ENCODE measurements at places on chromosomes 13 and 19.
A peak's percentile ranks its signal among the peaks of the same experiment; 100 is the strongest.

- peak; percentile 84 for DNase-seq
These were observed at the start of gene ENOX1 for GRCh38 chr13:43786766-43787517. Gene ENOX1, minus strand, starts transcription at chr13:43786972.

GRCh38 chr13:110138010-110138699 is 168.8 kb downstream of the COL4A1 start:
- peak; percentile 53 for DNase-seq

- DNase-seq, result no peak
These were observed 69.8 kb downstream of the ALOX5AP start for GRCh38 chr13:30805132-30805537.

DNA sequence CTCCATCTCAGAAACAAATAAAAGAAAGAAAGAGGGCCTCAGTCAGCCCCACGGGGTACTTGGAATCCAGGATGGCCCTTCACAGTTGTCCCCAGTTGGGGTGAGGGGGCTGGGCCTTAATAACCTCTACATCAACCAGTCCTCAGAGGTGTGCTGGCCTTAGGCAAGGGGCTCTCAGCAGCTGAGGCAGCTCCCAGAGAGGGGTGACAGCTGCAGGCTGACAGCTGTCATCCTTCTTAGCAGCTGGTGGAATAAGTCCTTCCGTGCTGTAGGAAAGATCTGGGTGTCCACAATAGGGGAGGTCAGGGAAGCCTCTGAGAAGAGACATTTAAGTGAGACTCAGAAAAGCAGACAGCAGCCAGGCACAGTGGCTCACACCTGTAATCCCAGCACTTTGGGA is 7.4 kb downstream of the BCAM start:
- no peak for DNase-seq

- DNase-seq, result no peak
These were observed 6.1 kb downstream of the PTGIR start for GRCh38 chr19:46618670-46619231.

- DNase-seq, result no peak
These were observed 216.4 kb downstream of the KLF5 start for GRCh38 chr13:73275163-73275562.

GRCh38 chr19:48818234-48818820 is 7.5 kb upstream of the BCAT2 start:
- no peak for DNase-seq

- no peak for DNase-seq
These were observed 1444.4 kb upstream of the MIR17HG start for GRCh38 chr13:89903115-89903514.

DNA sequence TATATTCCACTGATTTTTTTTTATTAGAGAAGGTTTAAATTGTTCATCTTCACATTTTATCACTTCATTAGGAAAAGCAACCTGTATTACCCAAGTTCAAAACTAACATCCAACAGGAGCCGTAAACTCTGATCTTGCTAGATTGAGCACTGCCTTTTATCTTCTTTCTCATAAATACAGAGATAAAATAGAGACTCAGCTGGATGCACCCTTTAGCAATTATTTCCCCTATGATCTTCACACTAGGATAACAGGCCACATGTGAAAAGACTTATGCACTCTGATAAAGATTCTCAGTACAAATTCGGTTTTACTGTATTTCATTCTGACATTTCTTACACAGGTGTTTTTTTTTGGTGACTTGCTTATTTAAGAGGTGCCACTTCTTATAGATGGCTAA is 2438.2 kb upstream of the PCDH20 start:
- no peak for DNase-seq

DNA sequence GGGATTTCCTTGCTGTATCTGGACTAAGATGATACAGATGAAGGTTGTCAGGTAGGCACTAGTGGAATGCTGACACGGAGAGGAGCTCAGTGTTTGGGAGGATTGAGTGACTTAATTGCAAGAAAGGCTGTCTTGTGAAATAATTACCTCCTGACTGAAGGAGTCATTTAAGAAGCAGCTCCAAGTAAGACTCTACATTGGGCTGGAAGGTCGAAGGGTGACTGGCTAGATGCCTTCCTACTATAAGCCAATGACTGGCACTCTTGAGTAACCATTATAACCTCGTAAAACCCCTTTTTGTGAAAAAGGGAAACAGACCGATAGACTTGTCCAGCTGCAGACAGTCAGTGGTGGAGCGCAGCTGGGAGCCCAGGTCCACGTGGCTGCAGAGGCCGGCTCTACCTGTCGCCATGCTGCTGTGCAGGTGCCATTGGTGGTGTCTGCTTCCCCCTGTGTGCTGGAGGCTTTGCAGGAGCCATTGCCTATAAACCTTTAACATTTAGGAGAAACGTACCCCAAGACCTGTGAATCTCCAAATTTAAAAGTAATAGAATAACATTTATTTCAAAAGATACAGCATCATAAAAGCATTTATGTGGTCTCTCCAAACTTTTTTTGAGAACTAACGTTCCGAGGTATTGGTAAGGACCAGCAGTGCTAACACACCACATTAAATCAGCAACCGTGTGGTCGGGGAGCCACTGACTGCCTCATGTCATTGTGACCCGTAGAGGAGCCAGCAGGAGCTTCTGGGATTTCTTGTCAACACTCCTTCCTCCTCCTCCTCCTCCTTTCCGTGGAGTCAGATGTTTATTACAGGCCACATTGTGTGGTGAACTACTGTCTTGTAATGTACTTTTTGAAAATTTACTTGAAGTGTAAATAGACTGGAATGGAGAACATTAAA is 80.4 kb upstream of the TEX29 start:
- no peak for DNase-seq

- DNase-seq, result no peak
These were observed 1533.3 kb upstream of the SPRY2 start for GRCh38 chr13:81874253-81874652.

- no peak for DNase-seq
These were observed 34.8 kb downstream of the ATP7B start for GRCh38 chr13:51976423-51976822.

DNA sequence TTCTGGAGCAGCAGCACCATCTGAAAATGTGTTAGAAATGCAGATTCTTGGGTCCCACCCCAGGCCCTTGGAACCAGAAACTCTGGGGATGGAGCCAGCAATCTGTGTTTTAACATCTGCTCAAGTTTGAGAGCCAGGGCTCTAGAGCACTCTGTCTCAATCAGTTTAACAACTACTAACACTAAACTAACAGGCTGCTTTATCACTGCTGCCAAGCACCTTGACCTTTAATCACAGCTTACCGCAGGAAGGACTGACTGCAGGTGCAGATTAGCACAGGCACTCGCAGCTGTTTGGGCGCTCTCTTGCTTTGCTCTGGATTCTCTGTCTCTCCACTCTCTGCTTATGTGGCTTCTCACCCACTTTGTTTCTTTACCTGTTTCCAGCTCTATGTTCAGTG is 163.5 kb downstream of the MTUS2 start:
- no peak for DNase-seq

- no peak for DNase-seq
These were observed 15.0 kb downstream of the EPS15L1 start for GRCh38 chr19:16456652-16457194.

GRCh38 chr19:426725-427445 is 17.9 kb upstream of the C2CD4C start:
- no peak for DNase-seq

DNA sequence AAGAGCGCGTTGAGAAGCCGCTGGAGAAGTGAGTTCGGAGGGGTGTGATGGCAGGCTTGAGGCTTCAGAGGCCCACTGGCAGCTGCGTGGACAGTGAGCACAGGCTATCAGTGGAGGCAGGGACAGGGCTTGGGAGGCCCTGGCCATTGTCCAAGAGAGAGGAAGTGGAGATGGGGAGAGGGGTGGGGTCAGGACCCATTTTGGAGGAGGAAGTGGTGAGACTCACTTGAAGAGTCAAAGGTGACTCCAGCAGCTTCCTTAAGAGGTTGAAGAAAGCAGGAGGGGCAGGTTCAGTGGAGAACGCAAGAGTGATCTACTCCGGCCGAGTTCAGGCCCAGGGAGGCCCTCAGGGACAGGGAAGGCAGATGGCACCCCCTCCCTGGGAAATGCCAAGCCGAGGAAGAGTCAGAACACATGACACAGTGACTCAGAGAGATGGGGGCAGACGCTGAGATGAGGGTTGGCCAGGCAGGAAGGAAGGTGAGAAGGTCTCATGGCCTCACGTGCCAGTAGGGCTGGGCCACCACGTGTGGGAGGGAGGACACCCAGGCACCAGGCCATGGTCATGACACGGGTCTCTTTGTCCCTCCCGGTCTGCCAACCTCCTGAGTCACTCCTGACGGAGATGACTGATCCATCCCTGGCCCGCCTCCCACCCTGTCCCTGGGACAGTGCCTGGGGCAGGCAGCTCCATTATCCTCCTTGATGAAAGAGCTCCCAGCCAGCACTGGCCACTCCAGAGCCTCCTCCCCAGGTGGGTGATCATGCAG is 10.1 kb upstream of the CD22 start:
- no peak for DNase-seq

DNA sequence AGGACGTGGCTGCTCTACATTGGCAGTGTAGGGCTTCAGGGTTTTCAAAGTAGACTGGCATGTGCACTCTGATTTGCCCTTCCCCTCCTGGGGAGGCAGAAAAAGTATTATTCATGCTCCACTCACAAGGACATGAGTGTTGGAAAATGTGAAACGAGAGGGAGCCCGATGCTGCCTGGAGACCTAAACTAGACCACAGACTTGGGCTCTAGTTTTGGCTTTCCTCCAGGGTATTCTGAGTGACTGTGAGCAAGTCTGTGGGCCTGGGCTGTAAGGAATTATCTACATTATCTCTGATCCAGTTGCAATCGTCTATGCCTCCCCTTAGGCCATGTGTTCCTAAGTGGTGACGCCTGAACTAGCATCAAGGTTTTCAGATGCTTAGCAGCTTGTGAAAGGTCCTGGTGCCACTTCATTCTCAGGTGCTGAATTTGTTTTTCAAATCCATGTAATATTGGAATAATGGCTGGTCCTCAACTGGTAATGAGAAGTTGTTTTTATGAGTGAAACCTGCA is 55.0 kb downstream of the MRPL57 start:
- no peak for DNase-seq

- no peak for DNase-seq
These were observed 8.5 kb downstream of the UBXN6 start for GRCh38 chr19:4449022-4449638.

- DNase-seq, result no peak
These were observed 28.1 kb downstream of the SLC7A1 start for GRCh38 chr13:29567411-29567810.

GRCh38 chr19:40465025-40465556 is 454 bp downstream of the BLVRB start:
- DNase-seq, result no peak

DNA sequence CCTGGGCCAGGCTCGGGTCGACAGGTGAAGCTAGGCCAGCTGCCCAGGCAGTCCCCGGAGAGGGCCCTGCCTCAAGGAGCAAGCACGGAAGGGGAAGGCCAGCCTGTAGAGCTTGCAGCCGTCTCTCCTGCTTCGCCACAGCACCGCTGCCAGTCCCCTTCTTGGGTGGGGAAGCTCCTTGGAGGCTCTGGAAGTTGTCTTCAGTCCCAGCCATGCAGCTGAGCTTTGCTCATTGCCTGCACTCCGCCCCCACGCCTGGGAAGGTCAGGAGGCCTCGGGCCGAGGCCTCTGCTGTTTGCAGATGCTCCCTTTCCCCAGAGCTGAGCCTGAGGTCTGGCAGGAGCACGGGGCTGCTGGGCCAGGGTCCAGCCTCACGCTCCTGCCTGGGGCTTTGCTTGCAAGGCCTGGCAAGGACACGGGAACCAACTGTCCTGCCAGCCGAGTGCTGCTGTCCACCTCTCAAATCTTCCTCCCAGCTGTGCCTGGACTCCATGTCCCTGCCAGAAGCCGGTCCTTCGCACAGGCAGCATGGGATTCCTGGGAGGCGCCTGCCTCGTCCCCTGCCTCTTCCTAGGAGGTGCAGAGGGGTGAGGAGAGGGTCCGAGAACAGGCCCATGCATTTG is 13.3 kb downstream of the PLEKHF1 start:
- no peak for DNase-seq

- no peak for DNase-seq
These were observed 12.9 kb downstream of the CARM1 start for GRCh38 chr19:10884274-10884673.

DNA sequence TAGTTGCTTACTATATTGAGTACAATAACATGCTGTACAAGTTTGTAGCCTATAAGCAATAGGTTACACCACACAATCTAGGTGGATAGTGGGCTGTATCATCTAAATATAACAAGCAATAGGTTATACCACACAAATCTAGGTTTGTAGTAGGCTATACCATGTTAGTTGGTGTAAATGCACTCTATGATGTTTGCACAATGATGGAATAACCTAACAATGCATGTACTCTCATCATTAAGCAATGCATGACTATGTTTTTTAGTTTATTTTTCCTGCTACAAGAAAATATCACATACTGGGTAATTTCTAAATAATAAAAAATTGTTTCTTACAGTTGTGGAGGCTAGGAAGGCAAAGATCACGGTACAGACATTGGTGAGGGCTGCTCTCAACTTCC is 262.5 kb downstream of the SLITRK6 start:
- DNase-seq, result no peak

DNA sequence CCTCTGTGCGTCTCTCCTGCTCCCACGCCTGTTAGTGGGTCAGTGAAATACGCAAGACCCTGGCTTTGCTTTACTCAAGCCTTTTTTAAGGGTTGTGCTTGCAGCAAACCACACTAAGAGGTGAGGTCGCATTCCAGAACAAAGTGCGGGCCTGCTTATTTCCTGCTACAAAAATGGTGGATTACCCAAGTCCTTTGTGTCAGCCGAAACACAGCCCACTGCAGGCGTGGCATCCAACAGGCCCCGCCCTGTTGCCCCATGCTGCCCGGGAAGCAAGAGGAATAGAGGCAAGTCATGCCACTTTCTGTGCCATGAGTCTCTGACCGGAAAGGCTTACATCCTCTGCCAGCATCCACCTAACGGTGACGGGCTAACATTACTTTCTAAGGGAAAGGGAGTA is 7.7 kb upstream of the IRS2 start:
- DNase-seq, result no peak

DNA sequence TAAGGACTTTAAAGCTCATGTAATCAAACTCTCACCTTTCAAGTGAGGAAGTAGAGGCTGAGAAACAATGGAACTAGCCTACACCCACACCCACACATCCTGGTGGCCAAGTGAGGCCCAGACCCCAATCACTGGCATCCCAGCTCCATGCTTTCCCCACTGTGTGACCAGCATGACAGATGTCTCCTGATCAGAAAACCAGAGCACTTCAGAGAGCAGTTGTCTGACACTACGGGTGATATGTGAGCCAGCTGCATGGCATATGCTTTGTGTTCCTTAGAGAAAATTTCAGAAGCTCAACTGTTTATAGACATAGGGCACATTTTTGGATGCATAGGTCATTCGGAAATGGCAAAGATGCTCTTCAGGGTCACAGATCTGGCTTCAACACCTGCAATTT is 315.2 kb downstream of the NDFIP2 start:
- no peak for DNase-seq

- no peak for DNase-seq
These were observed 69.4 kb upstream of the KLF12 start for GRCh38 chr13:74203576-74203975.

- DNase-seq, result no peak
These were observed 23.5 kb downstream of the AKT2 start for GRCh38 chr19:40261631-40262030.

GRCh38 chr19:12954612-12954962 is 2.4 kb downstream of the GADD45GIP1 start:
- no peak for DNase-seq

- no peak for DNase-seq
These were observed 1094.7 kb downstream of the UQCRFS1 start for GRCh38 chr19:28118235-28118634.
